ENCODE measurements at places on chromosomes 13 and 19. TPM values are rescaled to one million over a fixed set of nuclear protein-coding genes. Genes with fewer than 3 reads are reported as not detected.

- H3K27me3 ChIP-seq, result no peaks in the 10 kb centered on the region
- H3K36me3 ChIP-seq, result no peaks in the 10 kb centered on the region
- peak; percentile 56 for DNase-seq
- peaks cover 57% of the 10 kb centered on the region for H3K4me1 ChIP-seq
- no peak overlapping the region for H3K4me3 ChIP-seq
Observed at GRCh38 chr19:55638864-55639359, 1.9 kb upstream of the ZNF580 start.

GRCh38 chr13:41505209-41505835 lies 48.0 kb downstream of the RGCC start:
- H3K27ac ChIP-seq, result no peak overlapping the region
- H3K4me3 ChIP-seq, result no peak overlapping the region
- DNase-seq, result no peak

DNA sequence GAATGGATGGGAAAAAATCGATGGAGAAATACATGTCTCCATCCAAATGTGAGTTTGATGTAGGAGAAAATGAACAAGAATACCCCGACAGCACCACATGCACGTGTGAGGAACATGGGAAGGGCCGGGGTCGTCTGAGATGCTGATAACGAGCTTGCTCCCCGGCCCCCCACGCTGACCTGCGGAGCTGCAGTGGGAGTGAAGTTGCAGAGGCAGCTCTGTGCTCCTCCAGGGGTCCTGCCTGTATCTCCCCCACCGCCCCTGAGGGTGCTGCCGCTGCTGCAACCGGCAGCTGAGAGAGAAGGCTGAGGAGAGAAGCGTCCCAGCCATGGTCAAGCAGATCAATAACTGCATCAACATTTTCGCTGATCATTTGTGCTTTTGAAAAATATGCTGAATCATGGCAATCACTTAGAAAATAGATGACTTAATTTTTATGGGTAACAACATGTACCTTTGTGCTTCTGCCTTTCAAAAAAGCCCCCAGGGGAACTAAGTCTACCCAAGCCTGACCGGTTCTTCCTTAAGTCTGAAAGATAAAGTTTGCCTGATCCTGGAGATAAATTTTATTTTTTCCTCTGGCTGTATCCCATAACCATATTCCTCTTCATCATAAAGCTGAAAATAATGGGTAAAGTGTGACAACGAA lies 18.2 kb upstream of the NAXD start:
- no peak for DNase-seq
- H3K4me3 ChIP-seq, result no peak overlapping the region
- no peaks in the 10 kb centered on the region for H3K27me3 ChIP-seq
- H3K4me1 ChIP-seq, result peaks cover 8% of the 10 kb centered on the region

DNA sequence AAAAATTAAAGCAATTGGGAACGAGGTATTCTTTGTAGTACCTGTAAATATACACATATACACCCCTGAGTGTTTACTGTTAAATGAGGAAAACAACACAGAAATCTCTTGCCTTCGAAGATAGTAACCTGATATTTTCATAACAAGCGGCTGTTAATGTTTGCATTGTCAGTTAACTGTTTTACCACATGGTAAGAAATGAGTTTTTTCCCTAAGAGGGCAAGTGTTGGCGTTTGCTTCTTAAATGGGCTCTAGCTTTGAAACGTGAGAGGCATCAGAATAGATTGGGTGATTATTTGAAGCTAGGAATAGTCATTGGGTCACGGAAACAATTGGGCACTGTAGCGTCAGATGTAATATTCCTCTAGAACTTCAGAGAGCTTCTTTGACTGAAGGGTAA lies 22.0 kb upstream of the UPF3A start:
- H3K27ac ChIP-seq, result no peak overlapping the region
- H3K4me1 ChIP-seq, result no peaks in the 10 kb centered on the region
- no peaks in the 10 kb centered on the region for H3K36me3 ChIP-seq
- no peak overlapping the region for H3K4me3 ChIP-seq
- H3K27me3 ChIP-seq, result no peaks in the 10 kb centered on the region
- no peak for DNase-seq

DNA sequence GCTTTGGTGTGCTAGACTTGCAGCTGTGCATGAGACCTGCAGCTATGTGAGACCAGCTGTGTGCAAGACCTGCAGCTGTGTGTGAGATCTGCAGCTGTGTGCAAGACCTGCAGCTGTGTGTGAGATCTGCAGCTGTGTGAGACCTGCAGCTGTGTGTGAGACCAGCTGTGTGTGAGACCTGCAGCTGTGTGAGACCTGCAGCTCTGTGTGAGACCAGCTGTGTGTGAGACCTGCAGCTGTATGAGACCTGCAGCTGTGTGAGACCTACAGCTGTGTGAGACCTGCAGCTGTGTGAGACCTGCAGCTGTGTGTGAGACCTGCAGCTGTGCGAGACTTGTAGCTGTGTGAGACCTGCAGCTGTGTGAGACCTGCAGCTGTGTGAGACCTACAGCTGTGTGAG lies 6.7 kb upstream of the DCUN1D2 start:
- no peak overlapping the region for H3K4me3 ChIP-seq
- H3K4me1 ChIP-seq, result peaks cover 48% of the 10 kb centered on the region
- H3K27me3 ChIP-seq, result no peaks in the 10 kb centered on the region
- no peak overlapping the region for H3K27ac ChIP-seq
- DNase-seq, result no peak
- no peaks in the 10 kb centered on the region for H3K36me3 ChIP-seq

PSG1 gene
- not detected for polyA plus RNA-seq

GRCh38 chr19:23052349-23052748 lies 49.4 kb upstream of the ZNF728 start:
- H3K4me1 ChIP-seq, result no peaks in the 10 kb centered on the region
- DNase-seq, result no peak
- H3K27ac ChIP-seq, result no peak overlapping the region
- no peaks in the 10 kb centered on the region for H3K27me3 ChIP-seq

GRCh38 chr19:31943191-31943661 lies 402.2 kb upstream of the ZNF507 start:
- H3K4me1 ChIP-seq, result no peaks in the 10 kb centered on the region
- no peaks in the 10 kb centered on the region for H3K36me3 ChIP-seq
- no peak overlapping the region for H3K27ac ChIP-seq
- DNase-seq, result no peak

DNA sequence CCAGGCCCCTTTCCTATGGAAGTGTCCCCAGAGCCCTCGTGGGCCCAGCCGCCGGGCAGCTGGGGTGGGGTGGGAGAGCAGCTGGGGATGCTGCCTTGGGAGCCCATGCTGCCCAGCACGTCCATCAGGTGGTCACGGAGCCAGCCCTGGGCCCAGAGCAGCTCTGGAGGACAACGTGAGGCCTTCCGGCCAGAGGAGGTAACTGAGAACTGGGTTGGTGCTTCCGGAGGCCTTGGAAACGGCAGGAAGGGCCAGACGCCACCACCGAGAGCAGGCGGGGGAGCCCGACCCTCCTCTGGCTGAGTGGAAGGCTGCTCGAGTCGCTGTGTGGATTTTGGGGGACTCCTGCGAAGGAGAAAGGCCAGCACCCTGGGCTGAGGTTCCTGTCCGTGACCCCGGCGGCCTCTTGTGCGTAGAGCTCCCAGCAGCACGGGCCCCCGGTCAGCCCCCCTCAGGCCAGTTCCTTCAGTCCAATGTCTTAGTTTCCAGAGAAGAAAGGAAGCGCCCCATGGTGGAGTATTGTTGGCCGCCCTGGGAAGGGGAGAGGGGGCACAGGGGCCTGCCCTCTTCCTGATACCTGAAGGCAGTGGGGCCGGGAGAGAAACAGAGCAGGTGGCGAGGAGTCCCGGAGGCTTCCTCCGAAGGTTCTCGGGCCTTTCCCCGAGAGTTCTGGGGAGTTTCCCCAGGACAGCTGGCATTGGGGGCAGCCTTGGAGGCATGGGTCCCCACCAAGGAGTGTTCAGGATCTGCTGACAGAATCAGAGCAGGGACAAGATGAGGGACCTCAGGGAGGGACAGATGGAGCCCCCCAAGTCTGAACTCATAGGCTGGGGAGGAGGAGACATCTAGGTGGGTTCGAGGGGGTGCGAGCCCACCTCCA lies 68.8 kb downstream of the MLLT1 start:
- H3K36me3 ChIP-seq, result peaks cover 19% of the 10 kb centered on the region
- H3K27me3 ChIP-seq, result no peaks in the 10 kb centered on the region
- no peak overlapping the region for H3K4me3 ChIP-seq
- no peak overlapping the region for H3K27ac ChIP-seq
- H3K4me1 ChIP-seq, result no peaks in the 10 kb centered on the region

TYROBP gene
- polyA plus RNA-seq, result 291 TPM

FGF21 gene
- polyA plus RNA-seq, result not detected

LINGO3 gene
- polyA plus RNA-seq, result not detected

GRCh38 chr19:5621311-5621944 lies 1.1 kb downstream of the SAFB2 start:
- H3K4me1 ChIP-seq, result peaks cover 24% of the 10 kb centered on the region
- peak; percentile 81 for DNase-seq
- H3K27me3 ChIP-seq, result no peaks in the 10 kb centered on the region
- no peaks in the 10 kb centered on the region for H3K36me3 ChIP-seq
- H3K4me3 ChIP-seq, result peak overlapping the region; percentile 46
